ENCODE measurements at places on chromosomes 2 and 18. TPM values are rescaled to one million over a fixed set of nuclear protein-coding genes. Genes with fewer than 3 reads are reported as not detected.

RAB6C gene
- 0.02 TPM for polyA plus RNA-seq

CXCR4 gene
- 214 TPM for polyA plus RNA-seq

NGEF gene
- polyA plus RNA-seq: 1.0 TPM

MAP3K20 gene
- polyA plus RNA-seq: 13.4 TPM

CLK1 gene
- 528 TPM for polyA plus RNA-seq

TMEM214 gene
- 62.5 TPM for polyA plus RNA-seq

CFAP210 gene
- 3.3 TPM for polyA plus RNA-seq

C2orf69 gene
- polyA plus RNA-seq: 6.2 TPM

MYL1 gene
- polyA plus RNA-seq: not detected

RSAD2 gene
- 3.3 TPM for polyA plus RNA-seq

TMEM37 gene
- 9.9 TPM for polyA plus RNA-seq

ABCA12 gene
- polyA plus RNA-seq: 0.06 TPM

STEAP3 gene
- 8.1 TPM for polyA plus RNA-seq

RGPD4 gene
- polyA plus RNA-seq: not detected

DQX1 gene
- 0.17 TPM for polyA plus RNA-seq

CYP1B1 gene
- polyA plus RNA-seq: 33.2 TPM

SERPINB10 gene
- not detected for polyA plus RNA-seq

NMUR1 gene
- polyA plus RNA-seq: 0.89 TPM

ERCC3 gene
- polyA plus RNA-seq: 18.2 TPM

ANKRD23 gene
- 2.4 TPM for polyA plus RNA-seq

RBKS gene
- 4.9 TPM for polyA plus RNA-seq

CHST9 gene
- polyA plus RNA-seq: 6.1 TPM

SIX2 gene
- 0.42 TPM for polyA plus RNA-seq

SP5 gene
- polyA plus RNA-seq: 0.45 TPM

HOXD13 gene
- not detected for polyA plus RNA-seq

ERICH2 gene
- polyA plus RNA-seq: 34.9 TPM

REG3A gene
- not detected for polyA plus RNA-seq

EVX2 gene
- not detected for polyA plus RNA-seq

BOLL gene
- not detected for polyA plus RNA-seq

UPP2 gene
- polyA plus RNA-seq: not detected

TMEM163 gene
- 25.0 TPM for polyA plus RNA-seq

LYPD1 gene
- polyA plus RNA-seq: 1.2 TPM

RRM2 gene
- 6.1 TPM for polyA plus RNA-seq

SAG gene
- 0.22 TPM for polyA plus RNA-seq

FAM110C gene
- polyA plus RNA-seq: 2.8 TPM

CDC42EP3 gene
- 22.9 TPM for polyA plus RNA-seq

ATOH8 gene
- 49.7 TPM for polyA plus RNA-seq

CRYBA2 gene
- not detected for polyA plus RNA-seq

ANKRD30BL gene
- polyA plus RNA-seq: not detected

TTR gene
- 0.43 TPM for polyA plus RNA-seq

CPO gene
- polyA plus RNA-seq: 0.14 TPM

RAX gene
- not detected for polyA plus RNA-seq

ELMOD3 gene
- polyA plus RNA-seq: 15.0 TPM

KCNK3 gene
- polyA plus RNA-seq: 6.7 TPM

NEUROD1 gene
- not detected for polyA plus RNA-seq

DSG4 gene
- not detected for polyA plus RNA-seq

RAB12 gene
- 42.1 TPM for polyA plus RNA-seq

UGT1A5 gene
- polyA plus RNA-seq: not detected

GMPPA gene
- 30.7 TPM for polyA plus RNA-seq
